CD4-positive, CD25-positive, alpha-beta regulatory T cell (primary cell): ENCODE measurements at places on chromosomes 1 and 21.

GRCh38 chr1:82597649-82598048 lies 796.9 kb downstream of the ADGRL2 start:
- DNase-seq, result no peak

GRCh38 chr1:201739492-201740085 lies 89.4 kb upstream of the IPO9 start:
- DNase-seq, result peak; percentile 46

DNA sequence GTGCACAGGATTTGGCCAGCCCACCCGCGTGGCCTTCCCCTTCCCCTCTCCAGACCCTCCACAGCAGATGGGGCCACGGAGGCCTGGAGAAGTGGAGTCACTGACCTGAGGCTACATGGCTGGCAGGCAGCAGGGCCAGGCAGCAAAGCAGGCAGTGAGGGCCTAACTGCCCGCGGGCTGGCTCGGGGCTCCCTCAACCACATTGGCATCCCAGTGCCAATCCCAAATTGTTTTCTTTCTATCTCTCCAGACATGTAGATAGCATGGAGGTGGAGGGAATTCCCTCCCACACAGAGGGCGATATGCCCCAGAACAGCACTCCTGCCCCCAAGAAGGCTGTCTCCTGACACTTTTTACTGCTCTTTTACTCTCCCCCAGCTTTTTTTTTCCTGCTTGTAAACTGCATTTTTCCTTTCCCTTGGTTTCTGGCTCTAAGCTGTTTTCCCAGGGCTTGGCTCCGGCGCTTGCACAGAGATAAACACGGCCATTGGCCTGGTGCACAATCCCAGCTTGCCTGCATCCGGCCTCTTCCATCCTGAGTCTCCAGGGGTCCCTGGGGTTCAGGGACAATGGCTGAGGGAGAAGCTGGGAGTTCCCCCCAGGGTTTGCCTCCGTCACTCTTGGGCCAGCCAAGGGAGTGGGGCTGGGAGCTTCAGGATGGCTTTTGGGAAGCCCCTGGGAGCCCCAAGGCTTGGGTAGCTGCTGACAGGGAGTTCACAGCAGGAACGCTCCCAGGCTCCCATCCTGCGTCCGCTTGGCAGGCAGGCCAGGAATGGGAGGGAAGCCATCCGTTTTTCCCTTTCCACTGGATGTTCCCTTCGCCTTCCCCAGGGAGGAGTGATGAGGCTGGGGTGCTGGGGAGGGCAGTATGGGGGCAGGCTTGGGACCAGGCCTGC lies 7.0 kb downstream of the EPHX1 start:
- no peak for DNase-seq

GRCh38 chr1:215474940-215475339 lies 92.2 kb upstream of the KCTD3 start:
- DNase-seq, result no peak

- no peak for DNase-seq
Observed at GRCh38 chr1:230271300-230272035, 154.7 kb downstream of the PGBD5 start.

DNA sequence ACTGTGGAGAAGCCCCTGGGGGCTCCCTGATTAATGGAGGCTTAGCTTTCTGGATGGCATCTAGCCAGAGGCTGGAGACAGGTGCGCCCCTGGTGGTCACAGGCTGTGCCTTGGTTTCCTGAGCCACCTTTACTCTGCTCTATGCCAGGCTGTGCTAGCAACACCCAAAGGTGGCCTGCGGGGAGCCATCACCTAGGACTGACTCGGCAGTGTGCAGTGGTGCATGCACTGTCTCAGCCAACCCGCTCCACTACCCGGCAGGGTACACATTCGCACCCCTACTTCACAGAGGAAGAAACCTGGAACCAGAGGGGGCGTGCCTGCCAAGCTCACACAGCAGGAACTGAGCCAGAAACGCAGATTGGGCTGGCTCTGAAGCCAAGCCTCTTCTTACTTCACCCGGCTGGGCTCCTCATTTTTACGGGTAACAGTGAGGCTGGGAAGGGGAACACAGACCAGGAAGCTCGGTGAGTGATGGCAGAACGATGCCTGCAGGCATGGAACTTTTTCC lies 24.8 kb downstream of the PCSK9 start:
- DNase-seq, result no peak

DNA sequence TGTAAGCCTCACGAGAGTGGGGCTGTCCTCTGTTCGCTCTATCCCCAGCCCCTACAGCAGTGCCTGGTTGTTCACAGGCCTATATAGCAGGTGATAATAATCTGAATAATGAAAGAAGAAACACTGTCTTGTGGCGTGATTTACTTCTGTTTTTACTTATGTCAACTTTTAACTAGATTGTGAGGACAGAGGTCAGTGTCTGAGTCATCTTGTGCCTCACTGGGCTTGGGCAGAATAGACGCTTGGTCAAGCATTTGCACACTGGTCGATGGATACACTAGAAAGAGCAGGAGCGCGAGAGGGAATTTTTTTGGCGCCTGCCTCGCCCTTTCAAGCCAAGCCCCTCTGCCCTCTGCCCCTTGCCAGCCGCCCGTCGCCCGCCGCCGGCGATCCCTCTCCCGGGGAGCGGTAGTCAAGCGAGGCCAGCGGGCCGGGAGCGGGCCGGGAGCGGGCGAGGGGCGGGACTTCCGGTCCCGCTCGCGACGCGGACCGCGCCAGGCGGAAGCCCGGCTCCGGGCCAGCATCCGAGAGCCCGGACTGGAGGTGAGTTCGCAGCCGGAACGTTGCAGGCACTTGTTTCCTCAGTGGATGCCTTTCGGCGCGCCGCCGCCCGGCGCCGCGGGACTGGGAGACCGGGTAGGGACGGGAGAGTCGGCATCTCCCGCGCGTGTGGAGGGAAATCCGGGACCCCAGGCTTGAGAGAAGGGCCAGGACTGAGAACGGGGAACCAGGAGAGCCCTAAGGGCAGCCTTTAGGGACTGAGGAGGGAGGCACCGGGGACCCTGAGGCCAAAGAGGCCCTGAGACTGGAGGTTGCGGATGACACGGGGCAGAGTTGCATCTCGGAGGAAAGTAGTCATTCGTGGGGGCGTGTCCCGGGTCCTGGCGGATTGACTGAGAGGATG lies at the start of gene DISP1:
TSS of gene DISP1 (plus strand) at position 504 of the 904 bp plus-strand sequence. CDS start 127,785 bp downstream, outside the sequence.
- DNase-seq, result peak; percentile 65

DNA sequence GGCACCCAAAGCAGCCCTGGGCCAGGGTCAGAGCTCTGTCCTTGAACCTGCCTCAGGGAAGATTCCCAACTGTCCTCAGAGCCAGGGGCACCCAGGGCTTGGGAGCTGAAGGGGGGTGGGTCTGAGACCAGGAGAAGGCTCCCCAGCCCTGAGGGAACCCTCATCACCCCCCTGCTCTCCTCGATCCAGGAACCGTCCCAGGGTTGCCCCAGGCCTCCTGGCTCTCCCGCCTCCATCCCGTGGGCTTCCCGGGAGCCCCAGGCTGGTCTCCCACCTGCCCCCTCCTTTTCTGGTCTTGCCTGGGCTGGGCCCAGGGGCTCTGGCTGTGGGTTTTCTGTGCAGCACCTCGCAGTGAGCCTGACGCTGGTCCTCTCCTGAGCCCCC lies 6.7 kb upstream of the SAMD11 start:
- no peak for DNase-seq

GRCh38 chr1:180194546-180195207 lies 35.4 kb upstream of the LHX4 start:
- no peak for DNase-seq

- DNase-seq, result no peak
Observed at GRCh38 chr1:11341901-11342552, 69.0 kb downstream of the UBIAD1 start.

- peak; percentile 40 for DNase-seq
Observed at GRCh38 chr21:37184784-37185593, 82.1 kb downstream of the VPS26C start.

DNA sequence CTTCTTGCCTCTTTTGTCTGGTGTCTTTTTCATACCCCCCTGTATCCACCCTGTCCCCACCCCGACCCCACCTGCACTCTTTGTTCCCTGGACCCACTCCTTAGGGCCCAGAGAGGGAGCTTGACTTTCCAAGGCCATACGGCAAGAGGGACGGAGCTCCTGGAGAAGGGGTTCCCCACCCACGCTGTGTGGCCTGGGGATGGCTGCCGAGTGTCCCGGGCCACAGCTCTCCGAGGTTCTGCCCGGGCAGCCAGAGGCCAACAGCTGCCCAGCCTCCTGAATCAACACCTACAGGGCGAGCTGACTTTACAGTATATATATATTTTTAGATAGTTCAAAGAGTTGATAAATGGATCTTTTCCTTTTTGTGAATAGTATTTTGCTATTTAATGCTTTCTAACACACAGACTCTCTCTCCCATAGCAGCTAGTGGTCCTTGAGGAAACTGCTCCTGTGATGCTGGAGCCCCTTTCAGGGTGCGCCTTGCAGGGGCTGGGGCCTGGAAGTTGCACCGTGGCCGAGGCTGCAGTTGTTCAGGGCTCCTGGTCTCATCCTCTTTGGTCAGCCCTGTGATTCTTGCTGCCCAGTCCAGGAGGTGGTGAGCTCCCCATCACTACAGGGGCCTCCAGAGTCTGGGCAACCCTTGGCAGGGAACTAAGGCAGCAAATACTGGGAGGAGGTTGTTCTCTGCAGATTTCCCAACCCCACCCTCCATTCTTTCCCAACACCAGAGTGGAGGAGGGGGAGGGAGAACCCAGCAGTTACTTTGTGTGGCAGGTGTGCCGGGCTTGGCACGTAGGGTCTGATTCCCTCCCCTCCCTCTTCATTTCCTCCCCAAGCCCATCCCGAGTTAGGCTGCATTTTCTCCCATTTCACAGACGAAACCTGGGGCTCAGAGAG lies 321.6 kb downstream of the PTPRU start:
- no peak for DNase-seq

DNA sequence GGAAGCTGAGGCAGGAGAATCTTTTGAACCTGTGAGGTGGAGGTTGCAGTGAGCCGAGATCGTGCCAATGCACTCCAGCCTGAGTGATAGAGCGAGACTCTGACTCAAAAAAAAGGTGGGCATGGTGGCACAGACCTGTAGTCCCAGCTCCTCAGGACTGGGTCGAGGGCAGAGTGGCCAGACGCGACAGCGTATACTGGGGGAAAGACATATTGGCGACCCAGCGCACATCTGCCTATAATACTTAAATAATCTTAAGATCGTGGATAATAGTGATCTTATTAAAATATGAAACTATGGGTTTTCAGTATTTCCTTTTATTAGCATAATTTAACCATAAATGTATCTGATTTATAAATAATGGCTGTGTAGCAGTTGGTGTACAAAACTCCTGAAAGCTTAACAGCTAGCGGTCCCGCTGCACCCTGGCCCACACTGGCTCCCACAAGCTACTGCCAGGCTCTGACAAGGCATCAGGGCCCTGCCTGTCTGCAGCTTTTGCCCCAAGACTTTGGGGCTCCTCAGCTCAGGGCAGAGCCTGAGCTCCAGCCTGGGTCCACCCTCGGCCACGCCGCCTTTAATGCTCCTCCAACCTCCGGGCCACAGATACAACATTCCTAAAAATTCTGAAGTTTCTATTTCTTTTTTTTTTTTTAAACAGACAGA lies 2.7 kb upstream of the AURKAIP1 start:
- no peak for DNase-seq

- DNase-seq, result no peak
Observed at GRCh38 chr21:35606146-35606545, 454.2 kb downstream of the SETD4 start.

- DNase-seq, result no peak
Observed at GRCh38 chr1:99570486-99571089, 75.3 kb upstream of the PALMD start.

DNA sequence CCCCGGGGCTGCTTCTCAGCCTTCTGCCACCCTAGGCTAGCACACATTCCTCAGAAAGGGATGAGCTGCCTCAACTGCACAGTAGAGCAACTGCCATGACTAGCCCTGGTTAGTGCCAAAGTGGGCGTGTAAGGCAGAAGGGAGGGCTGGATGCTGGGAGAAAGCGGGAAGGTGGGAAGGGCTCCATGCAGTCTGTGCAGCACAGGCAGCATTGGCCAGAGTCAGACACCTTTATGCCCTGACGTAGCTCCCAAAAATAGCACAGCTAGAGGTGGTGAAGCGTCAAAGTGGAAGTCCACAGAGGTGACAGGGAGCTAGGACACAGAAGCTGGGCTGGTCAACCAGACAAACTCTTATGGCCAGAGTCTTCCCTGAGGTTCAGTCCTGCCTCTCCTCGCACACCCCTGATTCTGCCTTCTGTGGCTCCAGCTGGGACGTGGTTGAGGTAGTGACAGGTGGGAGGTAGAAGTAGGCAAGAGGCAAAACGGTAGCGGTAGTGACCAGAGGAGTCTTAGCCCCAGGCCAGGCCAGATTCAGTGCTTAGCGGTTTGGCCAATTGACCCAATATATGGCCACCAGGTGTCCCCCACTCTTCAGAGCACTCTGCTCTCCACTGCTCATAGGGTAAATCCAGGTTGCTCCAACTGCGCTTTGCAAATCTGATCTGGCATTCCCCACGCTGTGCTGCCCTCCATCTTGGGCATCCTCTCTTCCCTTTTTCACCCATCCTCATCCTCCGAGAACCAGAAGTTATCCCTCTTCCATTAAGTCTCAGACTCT lies 45.6 kb downstream of the DDX20 start:
- DNase-seq, result no peak

DNA sequence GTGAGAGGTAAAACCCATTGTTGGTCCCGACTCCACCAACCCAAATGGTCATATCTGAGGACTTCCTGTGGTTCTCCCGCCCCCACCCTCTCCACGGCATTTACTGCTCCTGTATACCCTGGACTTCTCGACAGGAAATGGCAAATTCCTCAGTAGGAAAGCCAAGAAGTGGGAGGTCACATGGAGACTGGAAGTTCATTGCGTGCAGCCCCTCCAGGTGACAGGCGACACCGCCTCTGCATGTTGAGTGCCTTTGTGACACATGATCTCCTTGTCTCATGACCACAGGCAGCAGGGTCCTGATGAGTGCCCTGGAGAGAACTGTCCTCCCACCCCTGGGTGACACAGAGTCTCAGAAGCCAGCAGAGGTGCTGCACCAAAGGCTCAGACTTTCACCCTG lies 24.2 kb downstream of the ERG start:
- no peak for DNase-seq

DNA sequence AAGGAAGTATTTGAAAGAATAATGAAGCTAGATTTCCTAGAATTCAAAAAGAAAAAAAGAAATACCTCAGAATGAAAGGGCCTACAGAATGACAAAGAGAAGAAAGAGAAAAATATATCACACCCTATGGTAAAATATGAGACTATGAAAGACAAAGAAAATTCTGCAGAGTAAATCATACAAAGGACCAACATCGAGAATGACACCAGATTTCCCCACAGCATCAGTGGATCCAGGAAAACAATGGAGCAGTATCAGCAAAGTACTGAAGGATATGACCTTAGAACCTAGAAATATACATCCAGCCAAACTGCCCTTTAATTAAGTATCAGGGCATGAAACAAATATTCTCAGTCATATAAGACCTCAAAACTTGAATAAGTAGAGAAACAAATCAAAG lies 21.2 kb upstream of the IFNAR2 start:
- no peak for DNase-seq
